ENCODE measurements at places on chromosomes 11 and 22. TPM values are rescaled to one million over a fixed set of nuclear protein-coding genes. Genes with fewer than 3 reads are reported as not detected.

SCN4B gene
- total RNA-seq: 26.1 TPM

OPCML gene
- total RNA-seq: 0.02 TPM

SEC14L2 gene
- total RNA-seq: 15.1 TPM

PPP2R5B gene
- 39.7 TPM for total RNA-seq

TRMT2A gene
- total RNA-seq: 21.0 TPM

OR51L1 gene
- not detected for total RNA-seq

C22orf31 gene
- total RNA-seq: not detected

DCDC1 gene
- total RNA-seq: 0.66 TPM

OR51I1 gene
- not detected for total RNA-seq

OR51B2 gene
- not detected for total RNA-seq

FREY1 gene
- not detected for total RNA-seq

GSTT2B gene
- 10.1 TPM for total RNA-seq

HTR3A gene
- total RNA-seq: not detected

PRCP gene
- 89.6 TPM for total RNA-seq

MYO18B gene
- total RNA-seq: not detected

RFPL1 gene
- total RNA-seq: not detected

AKIP1 gene
- 66.6 TPM for total RNA-seq

CRYBA4 gene
- not detected for total RNA-seq

NFAM1 gene
- not detected for total RNA-seq

MSANTD4 gene
- 20.5 TPM for total RNA-seq

LGALS1 gene
- 2,563 TPM for total RNA-seq

ROBO4 gene
- total RNA-seq: 0.99 TPM

ST14 gene
- 0.30 TPM for total RNA-seq

OR8A1 gene
- total RNA-seq: not detected

NUCB2 gene
- 173 TPM for total RNA-seq

WNT7B gene
- 14.2 TPM for total RNA-seq

DUSP8 gene
- 3.5 TPM for total RNA-seq

CCDC15 gene
- total RNA-seq: 7.6 TPM

TRAF6 gene
- 8.4 TPM for total RNA-seq

MFNG gene
- 0.07 TPM for total RNA-seq

CARD18 gene
- not detected for total RNA-seq

OR4A47 gene
- not detected for total RNA-seq

ADM2 gene
- total RNA-seq: 0.15 TPM

KCNJ5 gene
- not detected for total RNA-seq

IGLL1 gene
- not detected for total RNA-seq

KRTAP5-9 gene
- total RNA-seq: not detected

MAML2 gene
- 14.0 TPM for total RNA-seq

GGT1 gene
- 3.2 TPM for total RNA-seq

ANKK1 gene
- total RNA-seq: not detected

C11orf52 gene
- not detected for total RNA-seq

PIM3 gene
- total RNA-seq: 44.2 TPM

DEPDC7 gene
- total RNA-seq: 39.6 TPM

P2RY2 gene
- total RNA-seq: 0.84 TPM

SCGB1A1 gene
- total RNA-seq: not detected

NLRP14 gene
- total RNA-seq: not detected

Data from M059J (cell line).